ENCODE measurements at places on chromosomes 1 and 21.

DNA sequence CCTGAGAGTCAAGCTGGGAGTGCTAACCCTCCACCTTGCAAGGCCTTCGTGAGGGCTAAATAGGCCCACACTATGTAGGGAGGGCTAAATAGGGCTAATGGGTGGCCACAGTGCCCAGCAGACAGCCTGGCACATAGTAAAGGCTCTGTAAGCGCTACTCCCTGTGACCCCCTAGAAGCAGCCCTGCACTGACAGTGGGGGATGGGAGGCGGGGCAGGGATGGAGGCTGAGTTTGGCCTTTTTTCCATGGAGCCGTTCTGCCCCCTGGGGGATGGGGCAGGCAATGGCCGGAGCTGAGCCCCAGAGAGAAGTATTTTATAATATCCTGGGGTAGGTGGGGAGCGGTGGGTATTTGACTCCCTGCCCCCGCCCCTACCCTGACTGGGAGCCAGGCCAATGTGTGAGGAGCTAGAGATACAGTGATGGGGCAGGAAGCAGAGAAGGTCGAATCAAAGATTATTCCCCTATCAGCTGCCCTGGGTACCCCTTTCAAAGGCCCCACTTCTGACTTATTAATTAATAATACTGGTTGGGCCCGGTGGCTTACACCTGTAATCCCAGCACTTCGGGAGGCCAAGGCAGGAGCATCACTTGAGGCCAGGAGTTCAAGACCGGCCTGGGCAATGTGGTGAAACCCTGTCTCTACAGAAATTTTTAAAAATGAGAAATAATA is 42.3 kb downstream of the LACTBL1 start:
- DNase-seq = peak; percentile 73

- DNase-seq = no peak
Measured at GRCh38 chr21:20016435-20017005, 981.7 kb upstream of the NCAM2 start.

GRCh38 chr21:14482165-14482564 is 64.0 kb downstream of the SAMSN1 start:
- no peak for DNase-seq

GRCh38 chr21:38311765-38312164 is 55.0 kb downstream of the KCNJ15 start:
- no peak for DNase-seq

DNA sequence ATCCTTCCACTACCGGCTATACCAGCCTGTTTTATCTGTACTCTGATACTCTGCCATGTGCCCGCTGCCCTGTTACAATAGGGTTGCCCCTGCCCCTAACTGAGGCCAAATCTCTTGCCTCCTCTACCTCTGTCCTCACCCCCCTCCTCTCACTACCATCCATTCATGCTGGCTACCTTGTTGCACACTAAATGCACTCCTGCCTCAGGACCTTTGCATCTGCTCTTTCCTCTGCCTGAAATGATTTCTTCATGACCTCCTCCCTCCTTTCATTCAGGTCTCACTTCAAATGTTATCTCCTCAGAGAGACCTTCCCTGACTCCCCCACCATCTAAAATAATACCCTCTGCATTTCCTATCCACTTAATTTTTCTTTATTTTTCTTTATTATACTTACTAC is 7.7 kb upstream of the SYDE2 start:
- no peak for DNase-seq

- no peak for DNase-seq
Measured at GRCh38 chr1:230701434-230701833, 12.5 kb downstream of the AGT start.

DNA sequence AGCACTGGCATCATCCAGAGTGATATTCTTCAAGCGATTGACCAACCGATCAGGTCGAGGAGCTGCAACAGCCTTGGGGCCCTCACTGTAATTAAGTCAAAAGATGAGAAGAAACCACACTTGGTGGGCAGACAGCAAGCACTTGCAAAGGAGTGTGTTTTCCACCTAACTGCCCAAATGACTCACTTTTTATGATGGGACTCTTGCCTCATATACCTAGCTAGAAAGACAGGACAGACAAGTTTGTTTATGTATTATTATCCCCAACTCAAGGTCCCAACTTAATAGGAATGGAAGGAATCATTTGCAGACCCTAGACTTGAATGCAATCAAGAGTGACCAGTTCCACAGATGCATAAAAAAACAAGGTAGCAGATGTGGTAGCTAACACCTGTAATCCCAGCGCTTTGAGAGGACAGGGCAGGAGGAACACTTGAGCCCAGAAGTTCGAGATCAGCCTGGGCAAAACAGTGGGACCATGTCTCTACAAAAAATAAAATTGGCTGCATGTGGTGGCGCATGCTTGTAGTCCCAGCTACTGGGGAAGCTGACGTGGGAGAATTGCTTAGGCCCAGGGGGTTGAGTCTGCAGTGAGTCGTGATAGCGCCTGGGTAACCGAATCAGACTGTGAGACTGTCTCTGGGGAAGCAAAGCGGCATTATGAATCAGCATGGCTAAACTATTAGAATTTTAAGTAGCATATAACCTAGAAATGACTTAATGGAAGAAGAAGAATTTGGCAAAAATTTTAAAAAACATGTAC is 2.3 kb upstream of the NRAS start:
- no peak for DNase-seq

GRCh38 chr1:110012100-110012780 is 22.2 kb upstream of the STRIP1 start:
- no peak for DNase-seq

GRCh38 chr1:53640701-53641075 is 98.3 kb downstream of the GLIS1 start:
- no peak for DNase-seq

GRCh38 chr1:24388331-24388885 is 25.2 kb downstream of the STPG1 start:
- DNase-seq = no peak

GRCh38 chr21:15667010-15667409 is 62.8 kb upstream of the USP25 start:
- no peak for DNase-seq

DNA sequence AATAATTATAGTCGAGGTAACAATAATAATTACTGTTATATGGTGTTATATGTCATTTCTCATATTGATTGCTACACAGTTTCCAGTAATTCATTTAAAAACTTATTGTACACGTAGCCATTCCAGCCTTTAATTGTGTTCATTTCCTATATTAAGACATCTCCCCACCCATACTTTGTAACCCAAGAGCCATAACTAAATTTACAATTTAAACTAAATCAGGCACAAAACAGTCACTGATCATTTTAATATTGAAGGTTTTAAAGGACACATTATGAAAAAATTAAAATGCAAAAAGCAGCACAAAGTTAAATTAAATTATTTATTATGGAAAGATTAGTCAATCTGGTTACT is 487.0 kb downstream of the DPYD start:
- DNase-seq = no peak

DNA sequence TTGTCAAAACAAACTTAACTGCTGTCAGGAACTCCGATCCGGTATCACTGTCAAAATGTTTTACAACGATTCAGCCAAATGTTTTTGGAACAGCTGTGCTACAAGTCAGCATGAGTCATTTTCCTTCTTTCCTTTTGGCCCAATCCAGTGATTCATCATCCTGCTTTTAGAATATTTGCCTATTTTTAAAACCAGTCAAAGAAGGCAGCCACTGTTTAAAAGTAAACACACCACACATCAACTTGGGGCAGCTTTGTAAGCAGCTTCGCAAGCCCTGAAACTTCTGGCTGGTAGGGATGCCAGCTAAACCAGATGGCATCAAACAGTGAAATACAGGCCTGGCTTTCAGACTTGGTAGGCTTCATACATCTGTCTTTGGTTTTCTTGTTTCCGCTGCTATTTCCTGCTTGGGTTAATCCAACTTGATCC is 14.9 kb downstream of the MAP3K7CL start:
- DNase-seq = no peak

GRCh38 chr1:183403498-183403897 is 14.7 kb downstream of the NMNAT2 start:
- peak; percentile 96 for DNase-seq

DNA sequence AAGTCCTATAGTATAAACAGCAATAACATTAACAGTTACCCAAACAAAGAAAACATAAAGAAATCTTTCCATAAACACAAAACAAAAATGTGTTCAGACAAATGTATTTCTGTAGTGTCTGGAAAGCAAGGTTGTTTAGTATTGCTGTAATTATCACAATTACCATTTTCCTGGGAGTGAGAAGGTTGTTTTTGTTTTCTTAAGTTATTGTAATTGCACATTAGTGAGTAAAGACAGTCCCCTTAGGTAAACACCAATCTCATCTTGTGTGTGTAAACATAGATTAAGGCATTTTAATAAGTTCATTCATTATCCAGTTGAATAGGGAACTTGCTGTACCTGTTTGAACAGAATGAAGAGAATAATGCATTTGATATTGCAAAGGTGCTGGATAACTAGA is 356.9 kb upstream of the ADGRL4 start:
- DNase-seq = peak; percentile 70

GRCh38 chr1:68449901-68450300 is at the start of gene RPE65:
RPE65 (minus strand) TSS chr1:68449954; CDS start chr1:68449905, 49 bp downstream.
- no peak for DNase-seq

DNA sequence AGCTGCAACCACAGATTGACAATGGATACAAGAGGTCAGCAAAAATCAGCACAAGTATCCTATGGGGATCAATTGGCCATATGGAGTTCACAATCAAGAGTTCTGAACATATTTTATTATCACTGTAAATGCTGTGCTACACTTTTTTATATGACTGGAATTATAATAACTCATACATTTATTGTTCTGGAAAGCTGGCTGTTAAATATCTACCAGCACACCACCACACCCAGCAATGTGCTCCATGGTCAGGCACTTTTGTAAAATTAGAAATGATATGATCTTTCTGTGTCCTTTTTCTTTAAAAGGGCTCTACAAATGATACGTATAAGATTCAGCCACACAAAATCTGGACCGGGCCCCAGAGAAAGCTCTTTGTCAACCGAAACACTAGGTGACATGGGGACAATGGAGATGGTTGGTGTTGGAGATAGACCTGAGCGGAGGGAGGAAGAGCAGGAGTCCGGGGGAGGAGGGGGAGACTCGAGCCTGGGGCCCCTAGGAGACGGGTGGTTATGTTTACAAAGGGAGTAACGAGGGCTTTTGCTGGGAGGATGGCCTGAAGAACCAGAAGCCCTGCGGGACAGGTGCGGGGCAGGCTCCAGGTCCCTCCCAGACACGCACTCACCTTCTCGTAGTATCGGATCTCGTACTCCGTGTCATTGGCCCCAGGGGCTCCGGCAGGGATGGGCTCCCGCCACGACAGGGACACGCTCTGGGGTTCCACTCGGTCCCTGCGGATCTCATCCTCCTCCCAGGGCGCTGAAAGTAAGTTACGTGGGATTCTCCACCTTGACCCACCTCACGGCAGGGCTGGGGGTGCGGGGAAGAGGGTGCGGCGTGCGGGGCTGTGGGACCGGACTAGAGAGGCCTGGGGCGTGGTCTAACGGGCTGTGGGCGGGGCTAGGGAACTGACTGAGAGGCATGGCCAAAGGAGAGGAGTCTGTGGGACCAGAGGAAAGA is 30.0 kb downstream of the EPHA10 start:
- no peak for DNase-seq

- no peak for DNase-seq
Measured at GRCh38 chr1:184734980-184735379, 19.7 kb downstream of the EDEM3 start.

- DNase-seq = no peak
Measured at GRCh38 chr1:236108027-236108648, 34.2 kb upstream of the GPR137B start.

GRCh38 chr1:110718452-110718851 is 43.7 kb upstream of the KCNA3 start:
- no peak for DNase-seq

DNA sequence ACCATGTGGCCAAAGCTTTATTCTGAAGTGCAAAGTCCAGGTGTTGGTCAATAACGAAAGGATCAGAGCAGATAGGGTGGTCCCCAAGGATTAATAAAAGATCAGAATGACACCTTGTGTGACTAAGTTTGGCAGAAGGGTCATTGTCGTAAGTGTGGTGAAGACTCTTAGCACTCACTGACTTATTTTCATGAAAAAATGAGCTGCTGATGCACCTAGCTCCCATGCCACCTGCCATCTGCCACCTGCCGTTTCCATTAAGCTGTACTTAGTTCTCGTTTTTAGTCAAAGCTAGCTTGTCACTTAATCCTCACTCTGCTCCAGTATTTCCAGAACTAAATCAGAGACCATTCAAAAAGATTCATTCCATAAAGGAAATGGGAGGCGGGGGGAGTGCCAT is 112.6 kb downstream of the SEC16B start:
- DNase-seq = no peak

GRCh38 chr1:15210651-15211375 is 36.2 kb upstream of the FHAD1 start:
- DNase-seq = no peak

DNA sequence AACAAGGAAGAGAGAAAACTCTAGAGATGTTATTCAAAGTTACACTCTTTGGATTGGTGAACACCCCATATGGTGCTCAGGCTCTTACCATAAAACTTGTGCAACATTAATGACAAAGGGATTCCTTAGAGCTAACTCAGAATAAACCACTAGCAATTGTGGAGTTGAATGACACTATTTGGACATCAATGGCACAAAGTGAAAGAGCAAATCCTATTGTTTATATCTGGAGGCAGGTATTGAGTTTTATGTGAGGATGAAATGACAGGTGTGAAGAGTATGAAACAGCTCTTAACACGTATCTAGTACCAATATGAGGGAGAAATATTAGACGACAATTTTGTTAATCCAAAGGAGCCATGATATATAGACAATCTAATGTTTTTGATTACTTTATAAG is 584.9 kb upstream of the PBX1 start:
- DNase-seq = no peak

- DNase-seq = no peak
Measured at GRCh38 chr1:115790846-115791245, 22.3 kb upstream of the CASQ2 start.

DNA sequence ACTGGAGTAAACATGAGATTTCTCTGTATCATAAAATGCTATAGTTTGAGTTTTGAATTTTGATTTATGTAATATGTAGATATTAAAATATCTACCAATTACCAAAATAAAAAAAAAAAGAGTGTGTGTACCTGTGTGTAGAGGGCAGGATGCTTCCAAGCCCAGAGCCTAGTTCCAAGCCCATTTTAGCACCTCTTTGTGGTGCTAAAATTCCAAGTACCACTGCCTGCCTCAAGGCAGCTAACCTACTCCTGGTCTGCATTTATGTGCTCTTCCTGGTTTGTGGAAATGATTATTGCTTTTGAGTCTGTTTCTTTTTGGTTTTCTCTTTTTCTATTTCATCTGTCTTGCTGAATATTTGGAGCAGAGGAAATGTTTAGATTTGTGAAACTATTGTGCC is 8.7 kb upstream of the POU2F1 start:
- no peak for DNase-seq

DNA sequence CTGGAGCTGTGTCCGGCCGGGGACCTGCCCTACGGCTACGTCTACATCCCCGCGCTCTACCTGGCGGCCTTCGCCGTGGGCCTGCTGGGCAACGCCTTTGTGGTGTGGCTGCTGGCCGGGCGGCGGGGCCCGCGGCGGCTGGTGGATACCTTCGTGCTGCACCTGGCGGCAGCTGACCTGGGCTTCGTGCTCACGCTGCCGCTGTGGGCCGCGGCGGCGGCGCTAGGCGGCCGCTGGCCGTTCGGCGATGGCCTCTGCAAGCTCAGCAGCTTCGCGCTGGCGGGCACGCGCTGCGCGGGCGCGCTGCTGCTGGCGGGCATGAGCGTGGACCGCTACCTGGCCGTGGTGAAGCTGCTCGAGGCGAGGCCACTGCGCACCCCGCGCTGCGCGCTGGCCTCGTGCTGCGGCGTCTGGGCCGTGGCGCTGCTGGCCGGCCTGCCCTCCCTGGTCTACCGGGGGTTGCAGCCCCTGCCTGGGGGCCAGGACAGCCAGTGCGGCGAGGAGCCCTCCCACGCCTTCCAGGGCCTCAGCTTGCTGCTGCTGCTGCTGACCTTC is 412 bp downstream of the GPR25 start:
- DNase-seq = no peak
